ENCODE measurements at places on chromosomes 12 and 14.

DNA sequence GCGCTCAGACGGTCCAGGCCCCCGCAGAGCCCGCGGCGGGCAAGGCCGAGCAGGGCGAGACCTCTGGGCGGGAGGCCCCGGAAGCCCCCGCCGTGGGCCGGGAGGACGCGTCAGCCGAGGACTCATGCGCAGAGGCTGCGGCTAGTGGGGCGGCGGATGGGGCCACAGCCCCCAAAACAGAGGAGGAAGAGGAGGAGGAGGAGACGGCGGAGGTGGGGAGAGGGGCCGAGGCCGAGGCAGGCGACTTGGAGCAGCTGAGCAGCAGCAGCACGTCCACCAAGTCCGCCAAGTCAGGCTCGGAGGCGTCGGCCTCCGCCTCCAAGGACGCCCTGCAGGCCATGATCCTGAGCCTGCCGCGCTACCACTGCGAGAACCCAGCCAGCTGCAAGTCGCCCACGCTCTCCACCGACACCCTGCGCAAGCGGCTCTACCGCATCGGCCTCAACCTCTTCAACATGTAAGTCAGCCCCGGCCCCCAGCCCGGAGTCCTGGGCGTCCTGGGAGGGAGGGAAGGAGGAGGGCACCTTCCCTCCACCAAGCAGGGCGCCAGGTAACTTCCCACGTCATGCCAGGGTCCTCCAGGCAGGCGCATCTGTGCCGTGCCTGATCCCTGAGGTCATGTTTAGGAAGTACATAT is 72.4 kb downstream of the IQSEC3 start:
- no peak for DNase-seq

DNA sequence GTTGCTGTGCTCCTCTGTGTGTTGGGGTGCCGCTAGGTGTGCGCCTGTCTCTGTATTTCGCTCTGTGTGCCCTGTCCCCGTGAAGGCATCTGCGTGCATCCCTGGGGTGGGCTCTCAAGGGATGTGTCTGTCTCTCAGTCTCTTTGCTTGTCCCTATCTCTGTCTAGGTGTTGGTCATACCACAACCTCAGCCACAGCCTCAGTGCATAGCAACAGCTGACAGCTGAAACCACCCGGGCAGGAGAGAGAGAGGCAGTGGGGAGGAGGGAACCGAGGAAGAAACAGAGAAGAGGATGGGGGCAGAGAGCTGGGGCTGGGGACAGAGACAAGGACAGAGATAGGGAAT is 953 bp upstream of the NXPH4 start:
- DNase-seq: peak; percentile 76

DNA sequence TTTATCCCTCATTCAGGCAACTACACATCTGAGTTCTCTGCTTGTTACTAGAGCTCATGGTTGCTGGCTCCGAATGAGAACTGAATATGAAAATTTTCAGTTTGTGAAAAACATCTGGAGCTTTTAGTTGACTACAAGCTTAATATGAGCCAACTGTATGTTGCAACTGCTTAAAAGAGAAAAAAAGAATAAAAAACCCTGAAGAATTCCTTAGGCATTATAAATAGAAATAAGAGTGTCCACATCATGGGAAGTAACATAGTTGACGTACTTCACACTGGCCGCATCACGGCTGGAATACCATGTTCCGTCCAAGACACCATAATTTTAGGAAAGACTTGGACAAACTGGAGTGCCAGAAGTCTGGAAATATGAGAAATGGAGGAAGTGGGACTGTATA is 57.9 kb downstream of the PDE3A start:
- DNase-seq: no peak

- DNase-seq: no peak
These were observed 767 bp upstream of the CRY1 start for GRCh38 chr12:107094183-107094448.

GRCh38 chr12:51421266-51421884 is 3.3 kb upstream of the SLC4A8 start:
- peak; percentile 65 for DNase-seq

- no peak for DNase-seq
These were observed 103.1 kb downstream of the RFLNA start for GRCh38 chr12:124397807-124398577.

GRCh38 chr12:105729181-105729771 is 398.8 kb downstream of the C12orf75 start:
- DNase-seq: no peak

DNA sequence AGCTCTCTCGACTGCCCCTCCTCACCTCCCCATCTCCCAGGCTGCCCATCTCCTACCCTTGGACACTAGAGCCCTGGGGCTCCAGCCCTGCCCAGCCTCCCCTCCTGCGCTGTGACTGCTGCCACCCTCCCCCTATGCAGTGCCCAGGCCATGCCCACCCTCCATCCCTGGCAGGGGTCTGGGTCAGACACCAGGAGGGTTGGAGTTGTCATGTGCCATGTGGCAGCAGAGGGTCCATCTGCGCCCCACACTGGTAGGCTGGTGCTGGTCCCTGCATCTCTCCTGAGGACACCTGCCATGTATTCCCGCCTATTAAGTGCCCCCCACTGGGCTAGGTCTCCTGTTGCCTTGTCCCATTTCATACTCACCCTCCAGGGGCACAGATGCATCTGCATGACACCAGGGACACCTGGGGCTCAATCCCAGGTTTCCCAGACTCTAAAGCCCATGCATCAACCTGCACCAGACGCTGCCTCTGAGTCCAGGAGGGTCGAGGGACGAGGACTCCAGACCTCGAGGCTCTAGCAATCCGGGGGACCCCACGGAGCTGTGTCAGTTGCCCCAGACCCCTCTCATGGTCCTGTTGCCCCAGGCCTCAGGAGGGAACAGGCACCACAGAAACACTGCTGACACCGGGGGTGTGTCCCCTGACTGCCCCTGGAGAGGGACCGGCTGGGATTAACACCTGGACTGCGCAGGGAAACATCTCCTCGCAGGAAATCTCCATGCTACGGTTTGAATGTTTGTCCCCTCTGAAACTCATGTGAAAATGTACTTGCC is 23.4 kb upstream of the SFSWAP start:
- peak; percentile 11 for DNase-seq

DNA sequence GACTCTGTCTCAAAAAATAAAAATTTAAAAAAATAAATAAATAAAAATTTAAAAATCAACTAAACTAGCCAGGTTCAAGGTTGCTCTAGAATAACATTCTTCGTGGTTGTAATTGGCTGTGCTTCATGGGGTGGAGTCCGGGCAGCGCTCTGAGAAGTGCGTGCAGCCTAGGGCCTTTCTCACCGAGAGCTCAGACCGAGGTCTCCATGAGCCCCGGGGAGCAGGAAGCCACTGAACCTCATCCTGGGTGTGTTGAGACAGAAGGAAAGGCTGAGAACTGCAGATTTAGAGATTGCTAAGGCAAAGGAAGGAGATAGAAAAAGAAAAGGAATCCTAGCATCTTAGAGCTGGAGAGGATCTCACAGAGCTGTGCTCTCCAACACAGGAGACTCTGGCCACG is 14.7 kb downstream of the P2RX4 start:
- DNase-seq: no peak

DNA sequence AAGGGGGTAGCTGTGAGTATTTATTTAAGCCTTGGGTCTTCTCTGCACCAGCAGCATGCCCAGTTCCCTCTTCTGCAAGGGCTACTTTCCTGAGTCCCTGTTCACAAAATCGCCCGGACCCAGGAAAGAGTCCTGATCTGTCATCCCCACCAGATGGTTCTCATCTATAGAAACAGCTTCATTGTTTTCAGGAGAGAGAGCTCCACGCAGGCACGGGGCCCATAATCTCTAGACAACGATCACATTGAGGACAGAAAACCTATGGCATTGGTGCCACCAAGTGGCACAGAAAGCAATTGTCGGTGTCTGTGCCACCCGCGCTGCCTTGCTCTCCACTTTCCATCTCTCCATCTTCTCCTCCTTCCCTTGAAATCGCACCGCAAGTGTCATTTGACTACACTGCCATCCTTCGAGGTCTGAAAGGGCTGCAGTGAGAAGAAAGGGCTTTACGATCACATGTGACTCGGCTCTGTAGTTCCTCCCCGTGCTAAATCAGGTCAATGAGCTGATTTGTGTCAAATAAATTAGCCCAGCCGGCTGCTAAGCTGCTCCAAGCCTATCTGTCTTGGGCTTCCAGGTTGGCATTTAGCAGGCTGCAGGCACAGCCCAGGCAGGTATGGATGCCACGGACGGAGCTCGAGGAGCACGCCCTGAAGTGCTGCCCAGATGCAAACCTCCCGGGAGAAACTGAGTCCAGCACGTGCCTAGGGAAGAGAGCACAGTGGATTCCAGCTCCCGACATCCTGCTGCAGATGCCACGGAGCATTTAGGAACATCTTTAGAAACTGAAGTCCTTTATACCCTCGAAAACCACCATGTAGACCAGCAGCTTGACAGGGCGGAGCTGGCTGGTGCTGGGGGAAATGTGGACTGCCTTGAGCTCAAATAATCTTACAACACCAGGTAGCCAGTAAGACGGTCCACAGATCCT is 28.8 kb downstream of the SPRING1 start:
- DNase-seq: peak; percentile 60

- no peak for DNase-seq
These were observed 11.9 kb downstream of the GLTP start for GRCh38 chr12:109868182-109869051.

DNA sequence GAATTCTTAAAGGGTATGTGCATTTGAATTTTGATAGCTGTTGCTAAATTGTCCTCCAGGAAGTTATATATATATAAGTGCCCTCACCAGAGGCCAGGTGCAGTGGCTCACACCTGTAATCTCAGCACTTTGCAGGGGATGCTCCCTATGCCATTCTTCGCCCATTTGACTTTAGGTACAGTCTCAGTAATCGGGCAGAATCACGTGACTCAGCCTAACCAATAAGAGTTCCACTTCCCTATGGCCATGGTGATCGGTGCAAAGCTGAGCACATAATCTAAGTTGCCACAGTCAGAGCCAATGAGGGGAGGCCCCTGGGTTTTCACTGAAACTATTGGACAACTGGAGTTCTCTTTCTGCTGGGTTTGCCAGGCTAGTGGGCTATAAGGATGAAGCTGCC is 274.6 kb upstream of the TBX3 start:
- no peak for DNase-seq

DNA sequence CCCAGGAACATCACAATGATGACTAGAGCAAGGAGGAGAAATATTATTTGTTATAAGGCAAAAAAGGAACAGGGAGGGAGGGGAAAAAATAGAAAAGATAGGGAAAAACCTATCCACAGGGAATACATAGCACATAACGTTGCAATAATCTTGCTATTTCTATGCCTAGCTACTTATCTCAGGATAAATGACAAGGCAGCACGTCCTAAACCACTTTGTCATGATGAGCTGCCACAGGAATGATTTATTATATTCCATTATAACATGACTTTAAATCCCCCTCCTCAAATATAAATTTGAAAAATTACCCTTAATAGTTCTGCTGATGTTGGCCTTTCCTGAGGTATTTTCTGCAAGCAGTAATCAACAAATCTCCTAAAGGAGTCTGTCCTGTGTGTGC is 76.7 kb downstream of the PEBP1 start:
- DNase-seq: no peak

DNA sequence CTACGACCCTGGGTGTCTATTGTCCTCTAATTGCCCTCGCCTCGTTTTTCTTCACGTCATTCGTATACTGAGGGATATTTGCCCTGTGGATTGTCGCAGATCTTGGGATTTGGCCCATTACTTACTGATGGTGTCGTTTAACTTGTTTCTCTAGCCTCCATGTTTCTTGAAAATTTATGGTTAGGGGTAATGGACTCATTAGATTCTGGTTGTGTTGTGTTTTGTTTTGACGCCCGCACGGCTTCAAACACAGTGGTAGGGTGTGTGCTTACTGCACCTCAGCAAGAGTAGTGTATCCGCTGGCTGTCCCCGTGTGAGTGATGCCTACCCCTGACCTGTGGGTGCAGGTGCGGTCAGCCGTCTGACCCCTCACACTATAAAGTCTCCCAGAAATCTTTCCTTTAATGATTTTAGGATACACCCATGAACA is 874 bp upstream of the RNU6-8 start:
- no peak for DNase-seq

DNA sequence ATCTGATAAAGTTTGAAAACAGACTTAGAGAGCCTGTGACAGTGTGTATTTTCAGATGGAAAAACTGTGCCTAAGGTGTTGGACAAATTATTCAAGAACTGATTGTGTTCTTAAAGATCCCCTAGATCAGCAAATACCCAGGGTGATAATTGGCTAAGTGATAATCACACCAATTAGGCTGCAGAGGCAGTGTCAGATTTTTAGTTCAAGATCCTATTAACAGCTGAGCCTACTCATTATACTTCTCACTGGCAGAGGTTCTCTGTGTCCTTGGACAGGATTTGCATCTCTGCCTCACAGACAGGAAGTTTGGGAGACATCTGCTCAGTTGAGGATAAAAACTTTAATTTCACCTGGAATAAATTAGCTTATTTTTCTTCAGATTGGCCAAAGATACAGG is 4.3 kb upstream of the FGD4 start:
- DNase-seq: no peak

- DNase-seq: no peak
These were observed 222.5 kb upstream of the CNTN1 start for GRCh38 chr12:40469736-40470135.

- DNase-seq: peak; percentile 19
These were observed 169.6 kb downstream of the C12orf42 start for GRCh38 chr12:103326190-103326589.

GRCh38 chr12:86683568-86684304 is 427.5 kb upstream of the MGAT4C start:
- no peak for DNase-seq

DNA sequence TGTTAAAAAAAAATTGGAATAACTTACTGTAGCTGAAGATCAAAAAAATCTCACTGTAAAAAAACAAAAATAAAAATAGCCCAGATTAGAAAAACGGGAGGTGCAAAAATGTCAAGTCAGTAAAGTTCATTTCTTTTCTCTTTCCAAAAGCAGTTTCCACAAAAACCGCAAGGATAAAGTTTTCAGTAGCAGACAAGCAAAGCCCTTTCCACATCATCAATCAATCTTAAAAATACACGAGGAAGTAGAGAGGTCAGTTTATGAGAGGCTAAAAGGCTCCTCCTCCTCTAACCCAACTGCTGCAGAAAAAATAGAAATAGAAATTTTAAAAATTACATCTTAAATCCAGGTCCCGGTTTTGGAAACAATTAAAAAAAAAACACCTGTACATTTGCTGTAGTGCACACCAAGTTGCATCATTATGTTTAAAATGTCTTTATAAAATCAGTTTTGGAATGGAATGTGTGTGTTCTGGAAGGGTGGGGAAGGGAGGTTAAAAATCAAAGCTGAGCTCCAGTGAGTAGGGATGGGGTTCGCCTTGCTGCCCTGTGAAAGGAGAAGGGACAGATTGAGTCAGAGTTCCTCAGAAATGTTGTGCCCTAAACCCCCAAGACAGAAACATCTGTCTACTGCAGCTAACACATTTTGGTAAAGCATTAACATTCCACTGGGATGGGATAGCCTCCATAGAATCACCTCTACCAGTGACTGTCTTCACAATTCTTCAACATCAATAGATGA is 5.8 kb downstream of the HNRNPC start:
- DNase-seq: no peak
